GM18507 (cell line): ENCODE measurements at places on chromosomes 12 and 14.

- no peak for DNase-seq
These were observed 99.3 kb downstream of the SPTSSA start for GRCh38 chr14:34362641-34363251.

GRCh38 chr12:77724367-77724957 lies 106.2 kb upstream of the NAV3 start:
- no peak for DNase-seq

- no peak for DNase-seq
These were observed 188.1 kb upstream of the CDKN3 start for GRCh38 chr14:54208751-54209150.

- DNase-seq, result no peak
These were observed 24.3 kb downstream of the CFAP54 start for GRCh38 chr12:96513681-96514080.

DNA sequence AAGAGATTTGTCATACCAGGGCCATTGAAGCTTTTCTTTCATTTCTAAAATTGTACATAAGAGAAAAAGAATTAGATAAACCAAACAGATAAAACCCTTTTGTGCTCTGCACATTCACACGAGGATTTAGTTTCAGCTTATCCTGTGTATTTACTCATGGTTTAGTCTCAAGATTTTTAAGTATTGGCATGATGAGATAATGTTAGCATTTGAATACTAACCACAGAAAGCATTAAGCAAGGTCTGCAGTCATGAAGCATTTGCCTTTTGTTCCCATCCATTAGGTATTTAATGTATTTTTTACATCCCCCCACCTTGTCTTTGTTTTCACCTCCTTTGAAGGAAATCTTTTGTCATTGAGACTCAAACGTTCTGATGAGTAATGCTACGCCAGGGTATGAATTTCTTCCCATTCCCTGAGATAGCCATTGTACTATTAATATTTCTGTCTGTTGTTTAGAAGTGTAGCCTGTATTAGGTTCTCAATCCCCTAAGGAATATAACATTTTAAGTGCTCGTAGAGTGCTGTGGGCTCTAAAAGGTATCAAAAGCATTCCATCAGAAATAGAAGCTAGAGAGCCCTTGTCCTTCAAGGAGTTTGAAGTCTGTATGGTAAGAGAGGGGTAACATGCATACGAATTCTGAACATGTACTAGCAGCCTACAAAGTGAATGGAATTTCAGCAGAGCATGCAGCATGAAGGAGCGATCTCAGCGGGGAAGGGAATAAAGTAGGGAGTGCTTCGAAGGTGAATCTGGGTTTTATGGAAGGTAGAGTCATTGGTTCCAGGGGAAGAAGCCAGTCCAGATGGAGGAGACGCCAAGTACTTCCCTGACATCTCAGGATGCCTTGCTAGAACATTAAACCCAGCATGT lies 22.3 kb downstream of the CRADD start:
- no peak for DNase-seq

- no peak for DNase-seq
These were observed 203.3 kb upstream of the CRY1 start for GRCh38 chr12:107296681-107297089.

DNA sequence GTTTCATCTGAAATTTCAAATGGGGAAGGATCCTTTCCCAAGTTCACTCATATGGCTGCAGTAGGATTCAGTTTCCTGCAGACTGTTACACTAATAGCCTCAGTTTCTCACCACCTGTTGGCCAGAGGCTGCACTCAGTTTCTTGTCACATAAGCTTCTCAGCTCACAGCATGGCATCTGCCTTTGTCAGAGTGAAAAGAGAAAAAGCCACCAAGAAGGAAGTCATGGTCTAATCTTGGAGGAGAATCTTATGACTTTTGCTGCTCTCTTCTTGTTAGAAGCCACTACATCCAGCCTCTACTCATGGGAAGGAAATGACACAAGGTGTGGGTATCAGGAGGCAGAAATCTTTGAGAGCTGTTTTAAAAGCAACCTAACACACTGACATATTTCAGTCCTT lies 39.4 kb upstream of the BTG1 start:
- DNase-seq, result no peak

DNA sequence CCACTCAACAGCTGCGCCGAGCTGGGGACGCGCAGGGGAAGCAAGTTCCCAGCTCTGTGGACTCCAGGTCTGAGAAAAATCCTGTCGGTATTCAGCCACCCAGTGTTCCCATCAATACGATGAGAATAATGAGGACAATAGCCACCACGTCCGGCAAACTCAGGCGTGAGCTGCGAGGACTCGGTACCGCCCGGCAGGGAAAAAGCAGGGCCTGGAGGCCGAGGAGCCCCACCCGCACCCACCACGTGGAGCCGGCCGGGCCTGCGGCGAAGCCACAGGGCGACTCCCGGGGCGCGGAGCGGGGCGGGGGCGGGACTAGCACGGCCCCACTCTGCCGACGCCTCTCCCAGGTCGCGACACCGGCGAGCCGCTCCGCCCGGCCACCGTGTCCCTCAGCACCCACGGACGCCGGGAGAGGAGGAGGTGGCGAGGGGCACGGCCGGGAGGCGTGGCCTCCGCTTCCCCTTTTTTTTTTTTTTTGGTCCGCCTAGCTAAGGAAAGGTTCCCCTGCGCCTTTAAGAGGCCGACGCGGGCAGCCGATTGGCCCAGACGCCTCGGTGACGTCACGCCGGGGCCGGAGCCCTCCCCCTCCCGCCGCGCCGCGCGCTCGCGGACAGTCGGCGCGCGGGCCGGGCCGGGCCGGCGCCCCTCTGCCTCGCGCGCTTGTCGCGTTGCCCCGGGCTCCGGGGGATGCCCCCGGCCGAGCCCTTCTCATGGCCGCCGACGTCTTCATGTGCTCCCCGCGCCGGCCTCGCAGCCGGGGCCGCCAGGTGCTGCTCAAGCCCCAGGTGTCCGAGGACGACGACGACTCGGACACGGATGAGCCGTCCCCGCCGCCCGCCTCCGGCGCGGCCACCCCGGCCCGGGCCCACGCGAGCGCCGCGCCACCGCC lies at the start of gene MLXIP:
Gene MLXIP, plus strand, starts transcription at position 616 of the 892 bp plus-strand sequence. Its CDS starts 98 bp downstream, at position 714.
- DNase-seq, result peak; percentile 85

- DNase-seq, result no peak
These were observed 119.5 kb downstream of the PLEKHA5 start for GRCh38 chr12:19248929-19249602.

- DNase-seq, result no peak
These were observed 46.7 kb downstream of the FOXN3 start for GRCh38 chr14:89370381-89370780.

DNA sequence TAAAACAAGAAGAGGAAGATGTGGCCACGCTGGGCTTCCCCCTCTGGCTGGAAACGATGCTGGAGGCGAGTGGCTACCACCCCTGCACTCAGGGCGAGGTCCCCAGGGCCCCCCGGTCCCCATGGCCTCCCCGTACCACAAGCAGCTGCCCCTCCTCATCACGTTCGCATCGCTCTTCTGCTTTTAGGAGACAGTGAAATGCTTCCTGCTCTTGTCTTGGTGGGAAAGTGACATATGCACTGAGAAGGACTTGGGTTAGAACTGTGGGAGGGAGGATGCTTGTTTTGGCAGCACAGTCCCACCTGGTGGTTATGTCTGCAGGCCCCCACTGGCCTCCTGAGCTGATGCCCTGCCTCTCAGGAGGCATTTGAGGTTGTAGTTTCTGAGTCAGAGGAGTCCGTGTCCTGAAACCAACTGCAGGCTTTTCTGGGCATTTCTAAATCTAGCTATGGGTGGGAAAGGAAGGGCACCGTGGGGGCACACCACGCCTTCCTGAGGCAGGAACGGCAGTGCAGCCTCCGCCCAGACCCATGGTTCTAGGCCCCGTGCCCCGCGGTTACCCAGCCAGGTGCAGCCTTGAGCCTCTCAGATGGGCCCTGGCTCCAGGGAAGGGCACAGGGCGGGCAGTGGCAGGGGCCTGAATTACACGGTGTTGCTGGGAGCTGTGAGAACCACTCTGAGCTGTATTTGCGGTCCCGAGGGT lies 139.3 kb downstream of the ADGRD1 start:
- DNase-seq, result peak; percentile 50

DNA sequence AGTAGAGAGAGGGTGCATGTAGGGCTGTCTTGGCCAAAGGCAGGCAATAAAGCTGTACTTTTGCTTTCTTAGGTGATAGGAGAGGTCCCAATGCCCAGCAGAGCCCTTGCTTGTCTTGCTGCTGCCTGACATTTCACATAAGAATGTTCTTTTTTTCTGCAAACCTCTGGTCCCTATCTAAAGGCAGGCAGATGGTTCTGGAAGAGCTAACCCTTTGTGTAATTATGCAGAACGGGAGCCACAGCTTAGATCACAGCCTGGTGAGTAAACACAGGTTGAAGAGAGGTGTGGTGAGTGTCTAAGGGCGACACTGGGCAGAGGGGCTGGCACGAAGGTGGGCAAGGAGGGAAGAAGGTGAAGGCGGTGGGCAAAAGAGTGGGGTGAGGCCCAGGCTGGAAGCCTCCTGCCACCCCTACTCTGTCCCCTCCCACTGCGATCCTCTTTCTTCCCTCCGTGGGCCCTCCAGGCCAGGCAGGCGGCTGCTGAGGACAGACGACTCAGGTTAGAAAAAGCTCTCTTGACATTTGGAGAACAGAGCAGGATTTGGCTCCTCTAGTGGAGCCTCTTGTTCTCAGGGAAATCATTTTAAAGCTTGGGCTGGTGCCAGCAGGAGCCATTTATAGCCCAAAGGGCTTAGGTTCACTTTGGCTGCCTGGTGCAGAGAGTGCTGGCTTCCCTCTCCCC lies 42.8 kb downstream of the PRMT8 start:
- no peak for DNase-seq

GRCh38 chr12:104064842-104065427 lies 604 bp downstream of the HCFC2 start:
- no peak for DNase-seq

DNA sequence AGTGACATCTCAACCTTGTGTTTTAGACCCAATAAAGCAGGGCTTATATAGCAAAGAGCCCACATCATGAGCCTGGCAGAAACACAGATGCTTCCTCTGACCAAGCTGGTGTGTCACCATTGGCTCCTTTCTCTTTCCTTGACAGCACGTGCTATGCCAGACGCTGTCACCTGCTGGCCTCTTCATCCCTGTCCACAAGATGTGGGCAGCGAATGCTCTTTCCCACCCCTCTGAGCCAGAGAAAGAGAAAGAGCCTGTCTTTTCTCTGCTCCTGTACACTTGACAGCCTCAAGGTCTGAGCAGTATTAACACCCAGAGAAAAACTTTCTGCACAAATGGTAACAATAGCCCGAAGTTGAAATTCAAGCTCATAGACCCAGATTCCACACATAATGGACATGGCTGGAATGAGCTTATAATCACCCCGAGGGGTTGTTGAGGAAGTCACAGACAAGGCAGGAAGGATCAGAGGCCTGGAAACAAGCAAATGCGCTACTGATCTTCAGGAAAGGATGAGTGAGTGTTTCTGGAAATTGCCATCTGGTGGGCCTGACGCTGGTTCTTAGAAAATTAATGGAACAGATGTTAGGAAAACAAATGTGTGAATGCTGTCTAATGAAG lies 8.9 kb downstream of the TGFB3 start:
- DNase-seq, result no peak

GRCh38 chr12:18850752-18851151 lies 112.8 kb downstream of the CAPZA3 start:
- no peak for DNase-seq

DNA sequence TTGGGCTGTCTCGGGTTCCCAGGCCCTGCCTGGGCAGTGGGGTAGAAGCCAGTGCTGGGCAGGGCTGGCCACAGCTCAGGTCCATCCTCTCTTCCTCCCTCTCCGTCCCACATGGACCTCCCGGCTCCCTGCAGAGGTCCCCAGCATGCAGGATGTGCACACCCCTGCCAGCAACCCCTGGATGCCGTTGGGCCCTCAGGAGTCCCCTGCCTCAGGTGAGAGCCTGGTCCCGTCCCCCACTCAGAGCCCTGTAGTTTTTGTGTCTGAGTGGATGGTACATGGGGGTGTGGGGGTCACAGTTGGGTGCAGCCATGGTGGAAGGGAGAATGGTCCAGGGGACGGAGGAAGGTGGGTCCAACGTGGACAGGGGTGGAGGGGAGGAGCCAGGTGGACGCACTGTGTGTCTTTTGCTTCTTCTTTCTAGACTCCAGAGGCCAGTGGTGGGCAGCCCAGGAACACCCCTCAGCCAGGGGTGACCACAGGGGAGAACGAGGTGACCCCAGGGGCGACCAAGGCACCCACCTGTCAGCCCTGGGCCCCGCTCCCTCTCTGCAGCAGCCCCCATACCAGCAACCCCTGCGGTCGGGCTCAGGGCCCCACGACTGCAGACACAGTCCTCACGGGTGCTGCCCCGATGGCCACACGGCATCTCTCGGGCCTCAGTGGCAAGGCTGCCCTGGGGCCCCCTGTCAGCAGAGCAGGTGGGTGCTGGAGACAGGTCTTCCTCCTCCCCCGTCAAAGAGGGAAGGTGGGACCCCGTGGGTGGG lies 21.7 kb downstream of the PAPLN start:
- no peak for DNase-seq

GRCh38 chr12:110245369-110245772 lies 35.7 kb upstream of the ATP2A2 start:
- peak; percentile 26 for DNase-seq

- no peak for DNase-seq
These were observed 91.7 kb upstream of the SEL1L start for GRCh38 chr14:81625343-81625742.

- DNase-seq, result no peak
These were observed 54.6 kb upstream of the PTGR2 start for GRCh38 chr14:73796893-73797542.

DNA sequence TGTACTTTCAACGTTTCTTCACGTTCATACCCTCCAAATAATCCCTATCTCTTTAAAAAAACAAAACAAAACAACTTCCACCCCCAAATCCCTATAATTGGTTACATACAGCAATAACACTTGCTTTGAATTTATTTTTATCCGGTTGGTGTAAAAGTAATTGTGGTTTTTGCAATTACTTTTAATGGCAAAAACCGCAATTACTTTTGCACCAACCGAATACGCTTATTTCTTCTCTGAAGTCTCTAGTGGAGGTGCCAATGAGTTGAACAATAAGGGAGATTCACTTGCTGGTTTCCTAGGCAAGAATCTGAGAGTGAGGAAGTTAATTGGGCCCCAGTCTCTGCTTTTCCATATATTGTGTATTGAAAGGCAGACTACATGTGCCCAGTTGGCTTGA lies 133.3 kb downstream of the DACT1 start:
- no peak for DNase-seq

GRCh38 chr12:219891-220352 lies 6.0 kb upstream of the SLC6A12 start:
- DNase-seq, result peak; percentile 42

DNA sequence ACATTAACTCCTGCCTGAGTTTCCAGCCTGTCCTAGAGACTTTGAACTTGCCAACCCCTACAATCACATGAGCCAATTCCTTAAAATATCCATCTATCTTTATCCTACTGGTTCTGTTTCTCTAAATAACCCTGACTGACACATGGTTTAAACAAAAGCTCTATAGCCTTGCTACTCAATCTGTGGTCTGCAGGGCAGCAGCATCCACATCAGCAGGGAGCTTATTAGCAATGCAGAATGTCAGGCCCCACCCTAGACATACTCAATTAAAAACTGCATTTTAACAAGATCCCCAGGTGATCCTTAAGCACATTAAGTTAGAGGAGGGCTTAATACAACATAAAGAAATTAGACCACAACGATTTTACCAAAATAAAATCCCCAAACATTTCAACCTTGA lies 108.3 kb upstream of the CPSF6 start:
- no peak for DNase-seq

GRCh38 chr14:88044776-88045446 lies 40.0 kb downstream of the GPR65 start:
- no peak for DNase-seq

GRCh38 chr12:99822273-99822672 lies 162.5 kb downstream of the ANKS1B start:
- DNase-seq, result no peak

- DNase-seq, result no peak
These were observed 56.9 kb downstream of the LIN52 start for GRCh38 chr14:74141703-74142102.
